ENCODE measurements at places on chromosomes 12 and 14. TPM values are rescaled to one million over a fixed set of nuclear protein-coding genes. Genes with fewer than 3 reads are reported as not detected.

Gene DNAH10
- total RNA-seq = 1.3 TPM

Gene PKP2
- total RNA-seq = 21.5 TPM

Gene CMA1
- total RNA-seq = not detected

Gene TTC9
- total RNA-seq = 2.4 TPM

Gene CEP290
- total RNA-seq = 13.6 TPM

Gene SYNDIG1L
- total RNA-seq = not detected

Gene FAM181A
- not detected for total RNA-seq

Gene JDP2
- total RNA-seq = 25.4 TPM

Gene PGF
- 6.4 TPM for total RNA-seq

Gene BMP4
- total RNA-seq = 145 TPM

Gene FZD10
- total RNA-seq = not detected

GRCh38 chr14:101232340-101233020 lies 328.8 kb upstream of the DIO3 start:
- no peak for DNase-seq

DNA sequence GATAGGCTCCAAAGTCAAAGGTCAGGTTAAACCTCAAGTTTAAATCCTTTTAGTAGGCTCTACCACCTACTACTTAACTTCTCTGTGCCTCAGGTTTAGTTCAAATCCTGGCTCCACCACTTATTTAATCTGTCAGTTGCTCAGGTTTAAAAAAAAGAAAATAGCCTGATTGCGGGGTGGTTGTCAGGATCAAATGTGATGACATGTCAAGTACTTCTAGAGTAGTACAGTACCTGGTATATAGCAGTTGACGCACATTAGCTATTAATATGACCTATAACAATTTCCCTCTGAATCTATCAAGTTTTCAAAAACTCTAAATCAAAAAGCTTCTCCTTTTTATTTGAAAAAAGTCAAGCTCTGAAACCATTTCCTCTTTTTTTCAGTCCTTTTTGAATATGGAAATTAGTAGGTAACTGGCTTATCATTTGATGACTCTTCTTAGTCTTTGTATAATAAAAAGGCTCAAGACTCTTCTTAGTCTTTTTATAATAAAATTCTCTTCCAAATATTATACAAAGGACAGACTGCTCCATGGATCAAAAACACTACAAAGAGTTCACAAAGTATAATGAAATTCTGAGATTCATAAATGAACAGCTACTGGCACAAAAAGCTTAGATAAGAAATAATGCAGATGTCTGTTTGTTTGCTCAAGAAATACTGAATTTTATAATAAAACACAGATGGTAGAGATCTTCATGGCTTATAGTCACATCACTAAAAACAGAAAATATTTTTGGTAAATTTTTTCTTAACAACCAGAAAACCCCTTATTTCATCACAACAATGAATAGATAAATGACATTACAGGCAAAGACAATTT lies 5.0 kb downstream of the OSBPL8 start:
- no peak for DNase-seq

- DNase-seq = peak; percentile 54
Observed at GRCh38 chr12:96427269-96427729, 27.1 kb upstream of the CDK17 start.

- no peak for DNase-seq
Observed at GRCh38 chr12:47781479-47782371, 8.7 kb downstream of the SLC48A1 start.

GRCh38 chr12:120951-121350 lies 54.4 kb downstream of the IQSEC3 start:
- no peak for DNase-seq

- DNase-seq = no peak
Observed at GRCh38 chr12:116535241-116535640, 23.9 kb upstream of the MAP1LC3B2 start.

DNA sequence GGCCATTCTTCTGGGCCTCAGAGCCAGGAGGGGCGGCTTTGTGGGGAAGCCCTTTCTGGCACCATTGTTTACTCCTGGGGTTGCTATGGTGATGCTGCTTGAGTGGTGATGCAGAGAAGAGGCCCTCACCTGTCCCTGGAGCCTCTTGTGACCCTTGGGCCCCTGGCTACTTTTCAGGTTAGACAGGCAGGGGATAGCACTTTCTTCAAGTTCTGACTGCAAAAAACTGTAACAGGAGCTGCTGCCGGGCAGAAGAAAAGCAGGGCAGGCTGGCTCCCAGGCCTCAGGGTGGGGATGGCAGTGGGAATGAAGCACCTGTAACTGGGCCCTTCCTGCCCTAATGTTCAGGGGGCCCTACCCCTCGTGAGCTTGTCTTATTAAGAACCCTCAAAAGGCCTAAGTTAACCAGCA lies at the start of gene TEX52:
TSS of gene TEX52 (minus strand) at position 19 of the 411 bp plus-strand sequence. CDS start at position 6, 13 bp downstream.
- DNase-seq = no peak

GRCh38 chr14:61033054-61033453 lies 52.0 kb downstream of the SLC38A6 start:
- no peak for DNase-seq

GRCh38 chr14:59465316-59466135 lies at the start of gene GPR135:
Gene GPR135, minus strand, starts transcription at chr14:59465380. Its CDS starts 154 bp downstream, at chr14:59465226.
- DNase-seq = no peak

GRCh38 chr12:77924703-77925102 lies 94.0 kb downstream of the NAV3 start:
- no peak for DNase-seq

- DNase-seq = no peak
Observed at GRCh38 chr12:92506891-92507290, 195.9 kb upstream of the PLEKHG7 start.

DNA sequence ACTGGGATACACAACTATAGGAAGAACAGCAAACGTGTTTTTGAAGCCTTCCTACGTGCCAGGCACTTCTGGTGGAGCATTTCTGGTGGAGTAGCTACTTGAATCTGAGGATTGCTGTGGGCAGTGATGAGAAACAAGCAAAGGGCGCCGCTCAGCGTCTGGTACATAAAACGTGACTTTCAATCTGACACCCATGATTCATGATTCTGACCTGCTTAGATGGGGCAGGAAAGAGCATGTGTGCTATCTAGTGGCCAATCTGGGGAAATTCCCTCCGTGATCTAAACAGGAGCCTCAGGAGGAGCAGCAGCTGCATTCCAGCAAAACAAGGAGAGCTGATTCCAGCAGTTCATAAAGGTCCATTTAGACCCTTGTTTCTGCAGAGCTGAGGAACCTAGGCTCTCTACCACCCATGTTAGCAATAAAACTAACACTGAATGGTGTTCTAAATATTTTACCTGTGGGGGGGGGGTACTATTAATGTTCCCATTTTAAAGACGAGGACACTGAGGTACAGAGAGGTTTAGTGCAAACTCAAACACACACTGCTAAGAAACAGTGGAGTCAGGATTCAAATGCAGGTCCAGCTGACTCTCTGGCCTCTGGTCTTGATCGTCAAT lies 37.8 kb downstream of the PAH start:
- peak; percentile 76 for DNase-seq

DNA sequence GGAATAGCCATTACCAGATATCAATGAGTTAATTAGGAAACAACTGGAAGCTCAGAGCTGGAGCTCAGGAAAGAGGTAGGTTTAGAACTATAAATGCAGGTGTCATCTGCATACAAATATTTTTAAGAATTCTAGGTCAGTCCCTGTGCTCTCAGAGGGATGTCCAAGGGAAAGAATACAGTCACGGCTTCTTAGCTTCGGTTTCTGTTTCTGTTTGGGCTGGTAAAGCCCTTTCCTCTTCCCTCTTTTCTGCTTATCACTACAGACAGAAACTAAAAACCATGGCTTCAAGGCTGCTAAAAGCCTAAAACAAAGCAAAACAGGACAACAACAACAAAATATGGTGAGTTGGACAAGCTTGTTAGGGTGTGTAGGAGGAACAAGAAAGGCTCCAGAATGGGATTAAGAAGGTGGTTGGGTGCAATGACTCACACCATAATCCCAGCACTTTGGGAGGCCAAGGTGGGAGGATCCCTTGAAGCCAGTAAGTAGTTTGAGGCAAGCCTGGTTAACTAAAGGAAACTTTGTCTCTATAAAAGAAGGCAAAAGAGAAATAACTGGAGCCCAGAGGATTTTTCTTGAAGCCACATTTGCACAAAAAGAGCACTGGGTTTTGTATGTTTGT lies 113.0 kb downstream of the SEC23A start:
- DNase-seq = no peak

DNA sequence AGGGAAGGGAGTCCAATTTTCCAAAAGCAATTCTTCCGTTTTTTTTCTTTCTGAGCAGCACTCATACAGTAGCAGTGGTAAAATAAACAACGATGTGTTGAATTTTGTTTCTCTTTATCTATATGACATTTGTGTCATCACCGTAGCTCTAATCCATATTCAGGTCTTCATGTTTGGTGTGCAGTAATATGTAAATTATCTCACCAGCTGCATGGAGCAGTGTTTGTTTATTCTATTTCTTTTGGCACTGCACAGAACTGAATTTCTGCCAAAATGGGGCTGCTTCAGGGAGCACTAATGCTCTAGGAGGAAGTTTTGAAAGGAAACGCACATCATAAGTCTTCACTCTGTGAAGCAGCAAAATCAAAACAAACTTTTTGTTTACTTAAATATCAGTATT lies 130.0 kb upstream of the NPAS3 start:
- no peak for DNase-seq

DNA sequence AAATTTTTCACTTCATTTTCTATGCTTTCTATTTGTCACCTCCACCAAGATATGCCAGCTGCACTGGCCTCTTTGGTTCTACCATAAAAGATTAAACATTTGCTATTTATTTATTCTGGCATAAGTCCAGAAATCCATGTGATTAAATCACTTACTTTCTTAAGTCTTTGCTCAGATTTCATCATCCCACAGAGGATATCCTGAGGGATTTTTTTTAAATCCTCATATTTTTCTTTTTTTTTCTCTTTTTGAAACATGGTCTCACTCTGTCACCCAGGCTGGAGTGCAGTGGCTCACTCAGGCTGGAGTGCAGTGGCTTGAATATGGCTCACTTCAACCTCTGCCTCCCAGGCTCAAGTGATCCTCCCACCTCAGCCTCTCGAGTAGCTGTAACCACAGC lies 645.4 kb upstream of the ATXN7L3B start:
- DNase-seq = no peak

GRCh38 chr14:102500158-102500662 lies 9.4 kb downstream of the ANKRD9 start:
- DNase-seq = no peak

GRCh38 chr12:5470221-5470620 lies 38.3 kb downstream of the NTF3 start:
- no peak for DNase-seq

DNA sequence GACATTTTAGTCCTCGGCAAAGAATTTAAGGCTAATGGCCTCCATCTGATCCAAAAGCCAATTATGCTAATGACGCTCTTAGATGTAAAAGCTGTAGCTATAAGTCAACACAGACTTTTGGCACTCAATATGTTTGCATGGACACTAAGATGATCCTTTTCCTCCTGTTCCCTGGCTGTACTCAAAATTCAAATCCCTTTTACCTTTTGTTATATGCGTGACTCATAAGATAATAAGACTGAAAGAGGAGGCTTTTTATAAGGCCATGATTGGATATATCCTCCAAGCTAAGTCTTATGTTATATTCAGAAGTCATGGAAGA lies 89.8 kb downstream of the PDZRN4 start:
- DNase-seq = no peak

DNA sequence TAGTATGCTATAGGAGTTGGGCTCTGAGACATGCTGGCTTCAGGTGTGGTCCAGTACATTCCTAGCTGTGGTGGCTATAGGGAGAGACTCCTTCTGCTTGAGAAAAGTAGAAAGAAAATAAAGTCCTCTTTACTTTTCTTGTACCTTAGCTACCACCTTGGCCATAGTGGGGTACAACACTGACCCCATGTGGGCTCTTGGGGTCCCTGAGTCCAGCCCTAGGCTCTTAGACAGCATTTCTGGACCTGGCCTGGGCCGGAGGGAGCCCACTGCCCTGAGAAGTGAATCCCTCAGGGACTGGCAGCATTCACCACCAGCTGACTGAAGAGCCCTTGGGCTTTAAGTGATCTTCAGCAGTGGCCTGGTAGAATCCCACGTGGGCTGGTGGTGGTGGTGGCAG lies 143.1 kb downstream of the SYT10 start:
- DNase-seq = no peak

- no peak for DNase-seq
Observed at GRCh38 chr12:49895773-49896172, 7.9 kb downstream of the FAIM2 start.

DNA sequence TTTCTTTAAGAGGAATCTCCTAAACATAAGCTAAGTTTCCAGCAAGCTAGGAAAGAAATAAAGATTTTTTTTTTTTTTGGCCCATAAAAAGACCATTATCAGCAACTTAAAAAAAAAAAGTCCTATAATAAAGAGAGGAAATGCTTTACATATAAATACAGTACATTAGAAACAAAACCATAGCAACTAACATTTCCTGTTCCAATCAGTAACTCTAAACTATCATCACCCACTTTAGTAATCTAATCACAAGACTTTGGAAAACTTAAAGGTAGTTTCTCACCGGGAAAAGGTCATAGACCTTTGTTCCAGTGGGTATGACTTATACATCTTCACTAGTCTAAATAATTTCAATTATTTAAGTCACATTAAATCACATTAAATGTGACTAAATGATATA lies 11.1 kb downstream of the SPTSSA start:
- no peak for DNase-seq

- no peak for DNase-seq
Observed at GRCh38 chr12:119208626-119209061, 29.9 kb downstream of the HSPB8 start.

All from HCT116 (cell line).